ENCODE measurements at places on chromosomes 13 and 19. TPM values are rescaled to one million over a fixed set of nuclear protein-coding genes. Genes with fewer than 3 reads are reported as not detected.

FCER2 gene
- total RNA-seq, result 0.27 TPM

PSG11 gene
- not detected for total RNA-seq

RDH8 gene
- not detected for total RNA-seq

BRSK1 gene
- 1.3 TPM for total RNA-seq

ZNF575 gene
- total RNA-seq, result 6.5 TPM

HNRNPA1L2 gene
- 2.6 TPM for total RNA-seq

CYTH2 gene
- 75.6 TPM for total RNA-seq

Measured in left colon (tissue), 2 donors.